ENCODE measurements at places on chromosomes 7 and 10.

- DNase-seq: no peak
Observed at GRCh38 chr7:30231271-30231670, 53.1 kb upstream of the ZNRF2 start.

DNA sequence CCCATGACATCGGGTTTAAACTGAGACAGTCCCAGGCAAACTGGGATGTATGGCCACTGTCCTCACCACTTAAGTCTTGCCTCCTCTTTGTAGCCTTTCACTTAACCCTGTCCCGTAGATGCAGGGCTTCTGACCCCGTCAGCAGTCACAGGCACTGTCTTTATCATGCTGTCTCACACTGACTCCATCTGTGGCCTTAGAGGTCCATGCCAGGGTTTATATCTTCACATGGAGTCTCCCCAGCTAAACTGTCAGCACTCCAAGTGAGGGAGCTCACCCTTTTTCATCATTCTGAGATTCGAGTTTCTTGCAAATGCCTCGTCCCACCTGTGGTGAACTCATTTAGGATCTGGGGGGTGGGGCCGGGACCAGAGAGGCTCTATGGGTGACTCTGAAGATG lies 2.8 kb downstream of the FKBP6 start:
- no peak for DNase-seq

- no peak for DNase-seq
Observed at GRCh38 chr7:68288144-68288593, 1291.5 kb downstream of the TYW1 start.

DNA sequence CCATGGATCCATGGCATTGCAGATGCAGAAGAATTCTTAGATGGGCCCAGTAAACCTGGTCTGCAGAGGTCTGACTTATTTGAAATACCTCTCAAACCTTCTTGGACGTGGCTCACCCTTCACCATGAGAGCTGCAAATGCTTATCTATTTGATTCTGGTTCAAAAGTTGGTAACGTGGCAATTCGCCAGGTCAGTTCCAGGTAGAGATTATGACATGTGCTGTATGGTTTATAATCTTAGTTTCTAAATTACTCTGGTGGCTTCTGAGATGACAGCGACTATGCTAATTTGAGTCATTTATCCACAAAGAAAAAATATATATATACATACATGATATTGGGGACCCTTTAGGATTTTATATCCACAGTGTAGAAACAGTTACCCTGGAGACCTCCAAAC lies 68.8 kb downstream of the NRP1 start:
- no peak for DNase-seq

- peak; percentile 2 for DNase-seq
Observed at GRCh38 chr10:51462076-51462779, 237.2 kb downstream of the CSTF2T start.

DNA sequence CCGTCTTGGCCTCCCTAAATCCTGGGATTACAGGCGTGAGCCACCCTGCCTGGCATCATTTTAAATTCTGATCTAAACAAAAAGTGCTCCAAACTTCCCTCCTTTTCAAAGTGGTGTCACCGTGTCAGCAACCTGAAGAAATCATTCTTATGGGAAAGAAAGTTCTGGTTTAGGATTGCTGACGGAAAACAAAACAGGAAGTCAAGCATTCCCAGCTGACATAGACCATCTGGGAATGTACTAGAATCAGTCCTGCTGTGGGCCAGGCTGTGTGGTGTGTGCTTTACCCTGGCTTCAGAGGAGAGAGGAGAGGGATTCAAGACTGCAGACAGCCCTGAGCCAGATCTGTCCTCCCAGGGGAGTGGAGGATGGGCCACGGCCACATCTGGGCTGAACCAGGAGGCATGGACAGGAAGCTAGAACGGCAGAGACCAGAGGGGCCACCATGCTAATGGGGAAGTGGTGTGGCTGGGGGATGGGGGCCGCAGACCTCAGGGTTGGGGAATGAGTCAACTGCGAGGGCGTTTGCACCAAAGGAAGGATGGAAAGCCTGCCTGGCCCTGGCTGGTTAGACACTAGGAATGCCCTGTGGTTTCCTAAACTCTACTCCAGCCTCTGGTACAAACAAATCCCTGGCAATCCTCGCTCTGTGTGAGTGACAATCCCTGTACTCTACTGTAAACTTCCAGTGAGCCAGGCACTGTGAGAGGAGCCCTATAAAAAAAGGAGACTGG lies 16.7 kb upstream of the CLIP2 start:
- peak; percentile 93 for DNase-seq

DNA sequence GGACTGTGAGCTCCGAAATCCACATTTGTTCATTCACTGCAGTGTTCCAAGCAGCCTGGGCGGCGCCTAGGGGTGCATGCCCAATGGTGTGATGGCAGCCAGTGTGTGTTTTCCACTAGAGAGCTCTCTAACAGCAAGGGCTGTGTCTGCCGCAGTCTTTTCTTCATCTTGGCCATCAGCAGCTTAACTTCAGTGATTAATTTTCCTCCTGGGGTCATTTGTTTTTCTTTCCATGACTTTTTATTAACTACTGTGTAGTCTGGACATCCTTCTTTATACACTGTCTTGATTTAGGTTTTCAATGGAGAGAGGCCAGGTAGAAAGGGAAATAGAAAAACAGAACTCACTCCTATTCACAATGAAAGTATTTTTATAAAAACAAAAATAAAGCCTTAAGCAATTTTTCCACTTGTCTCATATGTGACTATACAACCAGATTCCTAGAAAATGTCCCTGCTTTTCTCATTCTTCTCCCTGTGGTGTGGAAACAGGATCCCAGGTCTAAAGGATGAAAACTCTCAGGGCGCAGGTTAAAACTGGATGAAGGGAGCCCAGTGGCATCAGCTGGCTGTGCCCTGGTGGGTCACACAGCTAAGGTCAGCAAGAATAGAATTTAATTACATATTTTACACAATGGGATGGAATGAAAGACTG lies 176.8 kb downstream of the PKD1L1 start:
- DNase-seq: peak; percentile 63

DNA sequence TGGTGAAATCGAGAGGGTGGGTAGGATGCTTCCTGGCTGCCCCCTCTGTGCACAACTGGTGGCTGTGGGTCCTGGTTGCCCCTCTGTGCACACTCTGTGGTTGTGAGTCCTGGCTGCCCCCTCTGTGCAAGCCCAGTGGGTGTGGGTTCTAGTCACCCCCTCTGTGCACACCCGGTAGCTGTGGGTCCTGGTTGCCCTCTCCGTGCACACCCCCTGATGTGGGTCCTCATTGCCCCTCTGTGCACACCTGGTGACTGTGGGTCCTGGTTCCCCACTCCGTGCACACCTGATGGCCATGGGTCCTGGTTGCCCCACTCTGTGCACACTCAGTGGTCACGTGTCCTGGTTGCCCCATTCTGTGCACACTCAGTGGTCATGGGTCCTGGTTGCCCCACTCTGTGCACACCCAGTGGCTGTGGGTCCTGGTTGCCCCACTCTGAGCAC lies 20.3 kb upstream of the RET start:
- DNase-seq: no peak

- DNase-seq: peak; percentile 32
Observed at GRCh38 chr7:45709168-45710042, 135.2 kb downstream of the ADCY1 start.

DNA sequence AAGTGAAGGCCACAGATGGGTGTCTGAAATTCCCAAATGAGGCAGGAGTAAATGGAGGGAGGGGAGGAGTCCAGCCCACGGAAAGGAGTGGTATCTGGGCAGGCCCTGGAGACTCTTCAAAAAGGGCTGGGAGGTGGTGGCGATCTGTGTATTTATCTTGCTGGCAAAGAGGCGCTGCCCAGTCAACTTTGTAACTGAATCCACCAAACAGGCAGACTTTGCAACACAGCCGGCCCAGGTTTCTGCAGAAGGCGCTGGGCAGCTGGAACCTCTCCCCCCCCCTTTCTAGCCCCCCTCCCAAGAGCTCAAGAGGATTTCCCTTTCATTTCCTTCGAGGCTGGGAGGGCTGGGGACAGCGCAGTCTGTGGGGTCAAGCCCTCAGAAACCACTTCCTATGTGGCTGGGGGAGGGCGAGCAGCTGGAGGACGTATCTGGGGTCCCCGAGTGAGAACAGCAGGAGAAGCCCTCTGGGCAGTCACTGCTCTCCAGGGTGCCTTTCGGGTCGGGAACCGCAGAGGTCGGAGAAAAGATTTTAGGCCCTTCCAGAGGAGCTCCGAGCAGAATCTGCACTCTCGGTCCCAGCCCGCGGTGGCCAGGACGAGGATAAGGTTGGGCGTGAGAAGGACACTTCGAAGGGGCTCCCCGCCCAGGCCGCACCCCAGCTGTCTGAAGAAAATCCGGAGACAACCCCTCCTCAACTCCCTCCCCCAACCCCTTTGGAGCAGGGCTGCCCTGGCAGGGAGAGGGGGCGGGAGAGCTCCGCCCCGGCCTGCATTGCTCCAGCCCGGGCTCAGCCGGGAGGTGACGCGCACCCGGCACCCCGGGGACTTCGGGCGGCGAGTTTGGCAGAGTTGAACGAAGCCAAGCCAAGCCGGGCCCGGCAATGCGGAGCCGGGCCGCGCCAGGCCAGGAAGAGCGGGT lies 965 bp downstream of the ZCCHC24 start:
- peak; percentile 88 for DNase-seq

GRCh38 chr10:114024876-114025610 lies 18.6 kb upstream of the ADRB1 start:
- DNase-seq: peak; percentile 11

DNA sequence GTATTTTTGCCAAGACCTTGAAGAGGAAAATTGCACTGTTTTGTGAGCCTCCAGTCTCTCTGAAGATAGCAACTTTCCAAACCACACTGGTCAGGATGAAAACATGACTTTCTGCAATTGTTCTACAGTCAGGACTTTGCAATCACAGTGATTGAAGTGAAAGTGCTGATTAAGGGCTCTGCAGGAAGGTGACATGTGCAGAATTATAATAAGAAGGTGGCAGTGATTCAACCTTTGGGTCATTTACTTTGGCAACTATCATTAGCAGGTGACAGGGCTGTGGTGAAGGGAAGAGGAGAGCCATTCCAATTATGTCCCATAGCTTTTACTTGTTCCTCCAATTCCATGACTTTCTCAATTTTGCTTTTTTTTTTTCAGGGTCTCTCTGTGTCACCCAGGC lies 350.0 kb upstream of the FZD8 start:
- DNase-seq: no peak

GRCh38 chr7:68250143-68250542 lies 1253.5 kb downstream of the TYW1 start:
- no peak for DNase-seq

- no peak for DNase-seq
Observed at GRCh38 chr10:123227706-123228105, 73.5 kb downstream of the BUB3 start.

- DNase-seq: no peak
Observed at GRCh38 chr7:113200281-113200680, 81.9 kb upstream of the SMIM30 start.

DNA sequence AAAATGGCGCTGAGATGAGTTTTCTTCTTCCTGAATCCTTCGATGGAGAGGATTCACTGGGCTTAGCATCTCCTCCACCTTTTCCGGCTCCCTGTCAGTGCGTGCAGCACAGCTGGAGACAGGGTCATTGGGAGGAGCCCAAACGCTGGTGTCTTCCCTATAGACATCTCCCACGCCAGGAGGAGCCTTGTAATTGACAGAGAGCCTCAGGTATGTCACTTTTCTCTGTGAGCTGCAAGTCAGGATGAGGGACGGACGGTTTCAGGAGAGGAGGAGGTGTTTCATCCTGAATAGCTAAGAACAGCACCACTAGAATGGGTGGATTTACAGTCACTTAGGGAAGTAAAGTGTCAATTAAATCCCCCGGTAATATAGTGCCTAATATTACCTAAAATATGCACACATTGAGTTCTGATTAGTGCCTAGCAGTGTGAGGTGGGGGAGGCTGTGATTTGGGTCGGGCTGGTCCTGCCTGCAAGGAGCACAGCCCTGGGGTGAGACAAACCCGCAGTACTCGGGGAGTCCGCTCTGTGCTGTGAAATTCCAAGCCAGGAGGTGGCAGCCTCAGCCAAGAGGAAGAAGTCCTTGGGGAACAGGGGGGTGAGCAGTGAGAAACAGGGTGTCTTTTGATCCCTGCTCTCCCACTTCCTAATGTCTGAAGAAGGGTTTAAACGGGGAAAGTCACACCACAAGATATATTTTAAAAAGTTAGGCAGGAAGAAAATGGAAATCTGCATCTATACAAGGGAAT lies 28.2 kb downstream of the IL15RA start:
- DNase-seq: peak; percentile 81

GRCh38 chr7:130492523-130493274 lies 814 bp downstream of the MEST start:
- no peak for DNase-seq
